ENCODE measurements at places on chromosomes 2 and 18.
A peak's percentile ranks its signal among the peaks of the same experiment; 100 is the strongest.

- no peak for DNase-seq
Measured at GRCh38 chr2:231917280-231918066, 8.7 kb downstream of the NPPC start.

GRCh38 chr2:102504833-102505232 lies 31.8 kb downstream of the SLC9A4 start:
- no peak for DNase-seq

DNA sequence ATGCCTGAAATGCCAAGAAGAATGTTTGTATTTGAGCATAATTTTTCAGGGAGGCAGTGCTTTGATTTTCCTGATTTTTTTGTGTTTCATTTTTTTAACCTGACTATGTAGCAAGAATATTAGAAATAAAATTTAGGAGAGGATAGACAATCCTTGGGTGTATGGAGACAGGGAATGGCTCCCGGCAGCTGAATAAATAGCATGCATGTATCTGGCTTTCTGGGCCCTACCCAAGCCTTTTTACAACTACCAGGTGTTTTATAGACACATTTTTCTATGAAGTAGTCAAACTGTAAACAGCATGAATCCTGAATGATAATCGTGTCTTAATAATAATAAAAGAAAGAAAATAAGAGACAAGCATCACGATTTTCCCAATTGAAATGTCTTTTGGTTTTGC lies 52.4 kb downstream of the WIPF1 start:
- no peak for DNase-seq

DNA sequence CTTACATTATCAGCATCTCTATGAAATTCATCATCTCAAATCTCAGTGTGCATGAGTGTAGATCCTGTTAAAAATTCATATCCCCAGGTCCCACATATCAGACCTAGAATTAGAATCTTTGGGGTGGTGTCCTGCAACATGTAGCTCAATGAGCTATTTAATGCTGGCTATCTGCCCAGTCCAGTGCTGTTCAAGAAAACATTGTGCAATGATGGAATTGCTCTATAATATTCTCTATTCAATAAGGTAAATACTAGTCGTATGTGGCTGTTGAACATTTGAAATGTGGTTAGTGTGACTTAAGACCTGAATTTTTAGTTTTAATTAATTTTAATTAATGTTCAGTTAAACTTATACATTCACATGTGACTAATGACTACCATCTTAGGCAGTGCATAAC lies 127.4 kb downstream of the NOL4 start:
- no peak for DNase-seq

- DNase-seq, result no peak
Measured at GRCh38 chr2:226687641-226688253, 111.9 kb downstream of the IRS1 start.

- DNase-seq, result no peak
Measured at GRCh38 chr18:62939433-62939832, 224.1 kb downstream of the PHLPP1 start.

- peak; percentile 68 for DNase-seq
Measured at GRCh38 chr2:44970846-44971450, 29.4 kb downstream of the SIX3 start.

- peak; percentile 10 for DNase-seq
Measured at GRCh38 chr2:14903709-14904374, 271.3 kb downstream of the LRATD1 start.

DNA sequence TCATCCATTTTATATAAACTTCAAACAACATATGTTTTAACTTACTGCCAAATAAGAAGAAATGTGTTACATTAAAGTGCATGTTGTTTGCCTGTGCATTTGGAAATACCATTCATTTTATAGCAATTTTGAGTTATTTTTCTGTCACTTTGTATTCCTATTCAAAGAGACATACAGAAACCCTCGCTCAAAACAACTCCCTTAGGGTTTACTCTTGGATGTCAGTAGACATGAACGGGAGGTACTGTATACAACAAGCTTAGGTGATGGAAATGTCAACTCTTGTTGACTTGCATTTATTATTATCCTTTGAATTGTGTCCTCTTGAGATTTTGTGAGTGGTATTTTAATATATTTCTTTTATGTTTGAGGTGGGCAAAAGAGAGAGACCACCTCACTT lies 132.3 kb downstream of the CAMKMT start:
- no peak for DNase-seq

- no peak for DNase-seq
Measured at GRCh38 chr2:190328573-190329147, 9.0 kb upstream of the HIBCH start.

DNA sequence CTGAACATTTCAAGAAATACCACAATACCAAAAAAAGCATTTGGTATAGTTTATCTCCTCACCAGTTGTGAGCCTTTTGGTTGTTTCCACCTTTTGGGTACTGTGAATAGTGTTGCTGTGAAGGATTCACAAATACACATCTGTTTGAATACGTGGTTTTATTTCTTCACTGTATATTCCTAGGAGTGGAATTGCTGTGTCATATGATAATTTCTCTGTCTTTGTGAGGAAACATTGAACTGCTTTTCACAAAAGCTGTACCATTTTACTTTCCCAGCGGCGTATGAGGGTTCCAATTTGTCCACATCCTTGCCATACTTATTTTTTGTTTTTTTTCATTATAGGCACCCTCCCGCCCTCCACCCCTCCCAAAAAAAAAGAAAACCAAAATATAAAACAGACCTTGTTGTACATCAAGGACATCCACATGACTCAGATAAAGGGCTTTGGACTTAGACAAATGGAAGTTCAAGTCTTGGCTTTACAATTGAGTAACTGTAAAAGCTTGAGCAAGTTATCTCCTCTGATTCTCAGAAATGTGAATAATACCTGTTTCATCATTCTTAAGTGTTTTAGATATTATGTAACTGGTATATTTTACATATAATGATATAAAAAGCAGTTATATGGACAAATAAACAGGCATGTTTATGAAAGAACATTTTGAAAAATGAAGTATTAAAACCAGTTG lies 19.0 kb downstream of the UBE2E3 start:
- DNase-seq, result no peak

DNA sequence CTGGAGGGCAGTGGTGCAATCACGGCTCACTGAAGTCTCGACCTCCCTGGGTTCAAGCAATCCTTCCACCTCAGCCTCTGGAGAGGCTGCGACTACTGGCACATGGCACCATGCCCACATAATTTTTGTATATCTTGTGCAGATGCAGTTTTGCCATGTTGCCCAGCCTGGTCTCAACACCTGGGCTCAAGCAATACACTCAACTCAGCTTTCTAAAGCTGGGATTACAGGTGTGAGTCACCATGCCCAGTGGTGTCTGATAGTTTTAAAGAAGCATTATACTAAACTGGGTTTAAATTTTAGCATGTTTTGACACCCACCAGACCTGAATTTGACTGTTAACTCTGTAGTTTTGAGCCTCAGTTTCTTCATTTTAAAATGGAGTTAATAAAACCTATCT lies 109.4 kb upstream of the SLC38A11 start:
- no peak for DNase-seq

- no peak for DNase-seq
Measured at GRCh38 chr18:37657493-37657892, 91.9 kb upstream of the CELF4 start.

DNA sequence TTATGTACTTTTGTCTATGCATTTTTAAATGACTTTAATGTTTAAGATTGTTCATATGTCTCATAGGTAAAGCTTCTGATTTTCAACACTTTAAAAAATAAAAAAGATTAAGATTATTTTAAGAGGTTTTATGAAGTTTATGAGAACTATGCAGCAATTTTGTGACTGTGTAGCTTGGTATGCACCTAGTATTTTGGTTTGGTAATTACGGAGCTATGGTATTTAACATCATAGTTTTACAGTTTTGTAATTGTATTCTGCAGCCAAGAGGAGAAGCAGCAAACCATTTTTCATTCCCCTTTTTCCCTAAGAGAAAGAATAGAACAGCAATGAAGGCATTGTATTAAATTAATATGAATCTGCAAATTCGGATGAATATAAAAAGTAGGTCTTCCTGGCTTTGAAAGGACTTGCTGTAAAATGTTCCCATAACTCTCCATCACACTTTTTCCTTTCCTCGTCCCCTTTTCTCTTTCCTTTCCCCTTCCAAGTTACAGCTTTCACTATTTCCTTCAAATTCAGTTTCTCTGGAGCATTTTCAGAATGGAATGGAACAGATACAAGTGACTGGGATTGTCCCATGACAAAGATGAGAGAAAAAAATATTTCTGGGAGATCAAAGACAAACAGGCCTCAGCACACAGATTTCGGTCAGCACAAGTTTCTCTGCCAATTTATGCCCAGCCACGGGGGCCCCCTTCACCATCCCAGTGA lies 26.1 kb upstream of the PIEZO2 start:
- peak; percentile 80 for DNase-seq
